ENCODE measurements at places on chromosomes 16 and 17.

GRCh38 chr16:29824589-29825144 is 4.4 kb downstream of the MVP start:
- DNase-seq = no peak

- no peak for DNase-seq
These were observed 12.8 kb downstream of the GPR179 start for GRCh38 chr17:38330941-38331411.

DNA sequence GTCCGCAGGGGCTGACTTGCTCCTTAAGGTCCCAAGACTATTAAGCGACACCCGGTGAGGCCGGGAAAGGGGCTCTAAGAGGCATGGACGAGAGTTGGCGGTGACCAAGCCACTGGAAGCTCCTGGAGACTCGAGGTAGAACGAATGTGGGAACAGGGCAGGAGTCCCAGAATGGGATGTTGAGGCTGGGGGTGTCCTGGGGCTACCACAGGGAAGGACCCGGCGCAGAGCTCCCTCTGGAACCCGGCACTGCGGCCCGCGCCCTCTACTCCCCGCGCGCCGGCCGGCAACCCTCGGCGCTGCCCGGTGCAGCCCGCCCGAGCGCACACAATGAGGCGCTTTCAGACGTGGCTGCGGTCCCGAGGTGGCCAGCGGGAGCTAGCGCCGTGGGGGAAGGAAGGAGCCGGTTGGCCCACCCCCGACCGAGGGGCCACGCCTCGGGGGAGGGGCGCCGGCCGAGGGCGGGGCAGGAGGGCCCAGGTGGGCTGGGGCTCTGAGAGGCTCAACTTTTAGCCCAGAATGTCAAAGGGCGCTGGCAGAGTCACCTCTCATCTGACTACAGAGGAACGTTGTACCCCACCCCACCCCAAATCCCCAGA is at the start of gene CHST6:
CHST6 (minus strand) TSS at position 366 of the 599 bp plus-strand sequence. CDS start 15,613 bp downstream, outside the sequence.
- DNase-seq = no peak

DNA sequence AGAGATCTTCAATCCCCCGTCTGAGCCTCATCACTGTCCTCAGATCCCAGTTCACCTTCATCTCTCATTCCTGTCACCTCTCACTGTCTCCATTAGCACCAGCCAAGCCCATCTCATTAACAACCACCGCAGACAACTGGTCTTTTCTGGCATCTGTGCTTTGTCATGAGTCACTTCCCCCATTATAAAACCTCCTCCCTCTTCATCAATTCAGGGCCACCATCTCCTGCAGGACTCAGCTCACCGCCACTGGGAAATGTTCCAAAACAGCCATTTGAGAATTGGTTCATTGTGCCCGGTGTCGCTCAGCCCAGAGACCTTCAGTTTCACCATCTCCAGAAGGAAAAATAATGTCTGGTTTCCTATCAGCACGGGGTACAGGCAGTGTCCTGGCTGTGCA is 56.9 kb upstream of the TEKT3 start:
- DNase-seq = no peak

DNA sequence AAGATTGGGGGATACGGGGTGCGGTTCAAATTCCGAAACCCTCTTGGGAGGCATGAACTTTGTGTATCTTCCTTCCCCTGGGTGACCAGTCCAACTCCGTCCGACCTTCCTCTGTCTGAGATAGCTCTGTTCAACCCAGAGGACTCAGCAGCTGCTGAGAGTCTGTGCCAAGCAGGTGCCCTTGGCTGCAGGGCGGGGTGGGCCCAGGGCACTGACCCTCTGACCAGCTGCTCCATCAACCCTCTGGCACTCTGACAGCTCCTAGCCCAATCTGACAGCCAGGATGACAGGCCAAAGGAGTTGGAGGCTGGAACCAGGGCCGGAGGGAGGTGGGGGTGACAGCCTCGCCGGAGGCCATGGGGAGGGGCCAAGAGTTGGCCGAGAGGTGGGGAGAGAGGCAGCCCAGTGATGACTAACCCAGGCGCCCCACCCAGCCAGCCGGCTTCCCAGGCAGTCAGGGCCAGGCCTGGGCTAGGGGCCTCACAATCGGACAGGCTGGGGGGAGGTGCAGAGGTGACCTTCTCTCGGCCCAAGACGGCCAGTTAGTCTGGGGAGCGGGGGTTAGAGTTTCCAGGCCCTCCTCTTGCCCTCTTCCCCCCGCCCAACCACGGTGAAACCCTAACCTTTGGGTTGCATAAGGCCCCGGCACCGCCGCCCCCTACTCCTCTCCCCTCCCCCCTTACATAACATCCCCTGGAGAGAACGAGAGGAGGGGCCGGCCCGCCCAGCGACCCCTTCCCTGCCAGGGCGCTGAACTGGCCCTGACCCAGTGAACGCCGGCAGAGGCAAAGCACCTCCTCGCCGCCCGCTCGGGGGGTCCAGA is 5.0 kb upstream of the TLCD2 start:
- DNase-seq = no peak

DNA sequence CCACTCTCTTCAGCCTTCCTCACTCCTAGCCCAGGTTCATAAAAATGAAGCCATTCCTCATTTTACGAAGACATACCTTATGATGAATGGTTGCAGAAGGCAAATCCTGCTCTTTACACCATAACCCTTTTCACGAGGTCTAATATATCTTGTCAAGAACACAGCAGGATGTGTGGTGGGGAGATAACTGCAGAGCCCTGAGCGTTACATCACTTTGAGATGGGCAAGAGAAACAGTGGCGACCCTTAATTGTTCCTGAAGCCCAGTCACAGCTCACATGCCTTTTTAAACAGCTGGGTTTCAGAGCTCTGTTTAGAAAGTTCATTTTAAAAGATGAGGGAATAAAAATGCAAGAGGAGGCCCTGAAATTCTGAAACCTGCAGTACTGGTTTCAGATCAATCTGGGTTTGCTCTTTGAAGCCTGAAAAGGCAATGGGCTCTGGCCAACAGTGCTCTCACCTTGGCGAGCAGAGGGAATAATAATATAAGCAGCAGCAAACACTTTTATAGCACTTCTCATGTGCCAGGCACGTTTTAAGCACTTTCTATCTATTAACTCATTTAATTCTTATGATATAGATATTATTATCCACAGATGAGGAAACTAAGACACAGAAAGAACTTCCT is 2.9 kb downstream of the FAM117A start:
- DNase-seq = no peak

DNA sequence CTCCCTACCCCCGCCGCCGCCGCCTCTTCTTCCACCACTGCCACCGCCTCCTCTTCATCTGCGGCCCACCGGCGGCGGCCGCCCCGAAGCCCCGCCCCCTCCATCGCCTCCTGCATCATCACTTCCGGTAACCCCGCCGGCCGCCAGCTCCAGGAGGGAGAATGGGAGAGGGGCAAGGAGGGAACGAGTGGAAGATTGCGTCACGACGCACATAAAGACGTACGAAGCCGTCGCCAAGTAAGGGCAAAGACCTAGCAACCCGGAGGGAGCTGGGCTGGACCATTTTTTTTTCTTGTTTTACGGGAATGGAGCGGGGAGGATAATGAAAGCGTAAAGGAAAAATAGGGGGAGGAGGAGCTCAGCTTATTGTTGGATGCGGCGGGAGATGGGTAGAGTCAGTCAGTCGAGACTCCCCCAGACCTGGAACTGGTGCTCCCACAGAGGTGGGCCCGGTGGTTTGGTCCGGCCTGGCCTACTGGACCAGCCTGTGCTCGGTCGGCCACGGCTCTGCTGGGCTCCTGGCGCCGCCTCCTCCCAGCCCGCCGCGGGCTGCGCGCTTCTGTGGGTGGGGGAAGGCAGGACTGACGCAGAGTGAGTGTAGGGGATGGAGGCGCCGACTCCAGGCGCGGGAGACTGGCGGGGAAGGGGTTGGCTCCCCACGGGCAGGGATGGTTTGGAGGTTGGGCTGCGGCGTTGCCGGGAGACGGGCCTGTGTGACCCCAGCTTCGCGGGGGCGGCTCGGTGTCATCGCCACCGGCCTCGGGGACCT is at the start of the genes DCUN1D3 and LYRM1:
DCUN1D3 (minus strand) TSS at position 60 of the 769 bp plus-strand sequence. CDS start 37,820 bp downstream, outside the sequence.
LYRM1 (plus strand) TSS at position 473 of the 769 bp plus-strand sequence. CDS start 14,785 bp downstream, outside the sequence.
- DNase-seq = peak; percentile 89

DNA sequence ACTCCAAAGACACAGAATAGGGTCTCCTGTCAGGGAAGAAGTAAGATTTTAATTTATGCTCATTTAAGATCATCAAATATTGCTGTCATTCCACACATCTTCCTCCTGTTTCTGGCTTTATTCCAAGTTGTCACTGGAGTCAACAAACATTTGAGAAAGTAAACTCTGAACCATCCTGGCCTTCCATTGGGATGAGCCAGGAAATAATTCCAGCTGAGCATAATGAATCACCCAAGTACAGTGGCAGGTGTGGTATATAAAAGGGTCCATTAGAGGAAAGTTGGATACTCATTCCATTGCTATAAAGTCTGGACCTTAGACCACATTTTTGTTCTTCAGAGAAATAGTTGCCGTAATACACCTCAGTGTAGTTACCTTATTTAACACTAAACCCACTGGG is 246.1 kb downstream of the SLC39A11 start:
- no peak for DNase-seq

GRCh38 chr17:83186226-83186625 is 106.8 kb downstream of the METRNL start:
- no peak for DNase-seq

DNA sequence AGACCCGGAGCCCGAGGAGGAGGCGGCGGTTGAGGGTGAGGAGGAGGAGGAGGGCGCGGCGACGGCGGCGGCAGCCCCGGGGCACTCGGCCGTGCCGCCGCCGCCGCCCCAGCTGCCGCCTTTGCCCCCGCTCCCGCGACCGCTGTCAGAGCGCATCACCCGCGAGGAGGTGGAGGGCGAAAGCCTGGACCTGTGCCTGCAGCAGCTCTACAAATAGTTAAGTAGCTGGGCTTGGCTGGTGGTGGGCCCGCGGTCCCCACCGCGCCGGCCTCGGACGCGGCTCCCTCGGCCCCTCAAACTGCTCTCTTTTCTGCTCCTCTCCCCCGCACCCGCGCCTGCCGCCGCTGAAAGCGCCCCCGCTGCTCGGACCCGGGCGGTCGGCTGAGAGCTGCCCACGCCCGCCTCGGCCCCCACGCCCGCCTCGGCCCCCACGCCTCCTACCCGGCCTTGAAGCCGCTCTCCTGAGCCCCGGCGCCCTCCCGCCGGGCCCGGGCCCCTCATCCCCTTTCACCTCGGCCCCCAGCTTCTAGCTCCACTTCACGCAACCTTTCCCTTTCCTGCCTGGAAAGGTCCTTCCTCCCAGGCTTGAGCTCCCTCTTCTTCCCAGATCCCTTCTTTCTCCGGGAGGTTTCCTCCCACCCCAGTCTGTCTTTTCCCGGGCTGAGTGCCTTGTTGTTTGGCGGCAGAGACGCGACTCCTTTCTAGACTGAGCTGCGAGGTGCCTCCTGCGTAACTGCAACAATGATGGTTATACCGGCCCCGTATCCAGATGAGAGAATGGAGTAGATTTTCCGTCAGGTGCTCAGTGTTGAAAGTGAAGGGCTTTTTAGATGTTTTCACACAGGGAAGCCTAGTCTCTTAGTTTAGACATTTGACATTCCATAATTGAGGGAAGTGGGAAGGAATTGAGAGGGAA is 850 bp downstream of the PPM1E start:
- no peak for DNase-seq

DNA sequence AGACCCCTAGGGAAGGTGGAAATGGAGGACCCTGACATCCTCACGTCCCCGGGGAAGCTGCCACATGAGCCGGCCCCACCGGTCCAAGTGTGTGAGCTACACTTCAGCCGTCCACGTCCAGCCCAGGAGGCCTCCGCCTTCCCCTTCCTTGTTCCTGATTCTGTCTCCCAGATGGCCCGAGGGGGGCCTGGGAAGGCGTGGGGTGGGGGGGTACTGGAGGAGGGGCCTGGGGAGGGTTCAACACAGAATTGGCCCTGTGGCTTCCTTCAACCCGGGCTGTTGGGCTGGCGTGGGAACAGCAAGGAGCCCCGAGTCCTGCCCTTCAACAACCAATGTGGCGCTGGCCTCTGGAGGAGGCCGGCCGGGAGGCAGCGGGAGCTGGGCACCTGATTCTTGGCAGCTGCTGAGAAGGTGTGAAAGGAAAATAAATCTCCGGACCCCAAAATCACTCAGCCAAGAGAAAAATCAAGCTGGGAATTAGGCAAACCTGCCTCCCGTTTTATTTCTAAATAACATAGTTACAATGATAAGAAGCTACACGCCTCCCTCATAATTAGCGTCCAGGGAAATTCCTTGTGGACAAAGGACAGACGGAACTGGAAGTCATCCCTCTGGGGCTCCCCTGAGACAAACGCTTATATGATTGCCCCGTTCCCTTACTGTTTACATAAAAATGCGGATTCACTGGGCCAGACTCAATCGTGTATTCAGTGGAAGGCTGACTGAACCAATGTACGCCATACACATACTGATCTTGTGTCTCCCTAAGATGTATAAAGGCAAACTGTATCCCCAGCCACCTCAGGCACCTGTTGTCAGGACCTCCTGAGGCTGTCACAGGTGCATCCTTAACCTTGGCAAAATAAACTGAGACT is 1.8 kb upstream of the APRT start:
- no peak for DNase-seq

DNA sequence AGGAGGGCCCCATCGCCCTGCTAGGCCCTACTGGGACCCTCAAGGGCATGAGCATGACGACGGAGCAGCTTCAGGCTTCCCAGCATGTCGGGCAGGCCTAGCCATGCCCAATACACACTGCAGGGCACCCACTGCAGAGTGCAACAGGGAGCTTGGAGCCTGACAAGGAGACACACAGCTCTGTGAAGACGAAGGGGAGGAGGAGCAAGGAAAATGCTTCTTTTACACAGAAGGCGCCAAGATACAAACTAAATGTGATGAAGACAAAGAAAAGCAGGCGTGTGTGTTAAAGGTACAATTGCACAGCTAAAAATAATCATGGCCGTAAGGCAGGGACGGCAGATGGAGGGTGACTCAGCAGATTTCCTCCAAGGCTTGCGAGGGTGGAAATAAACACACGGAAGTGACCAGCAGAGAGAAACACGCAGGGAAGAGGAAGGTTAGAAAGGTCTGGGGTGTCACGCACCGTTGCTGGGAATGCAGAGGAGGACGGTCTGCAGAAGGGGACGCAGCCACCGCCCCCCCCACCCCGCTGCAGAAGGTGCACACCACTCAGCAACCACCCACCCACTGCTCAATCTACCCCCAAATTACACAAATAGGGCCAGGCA is 108.5 kb downstream of the ZNF778 start:
- no peak for DNase-seq

DNA sequence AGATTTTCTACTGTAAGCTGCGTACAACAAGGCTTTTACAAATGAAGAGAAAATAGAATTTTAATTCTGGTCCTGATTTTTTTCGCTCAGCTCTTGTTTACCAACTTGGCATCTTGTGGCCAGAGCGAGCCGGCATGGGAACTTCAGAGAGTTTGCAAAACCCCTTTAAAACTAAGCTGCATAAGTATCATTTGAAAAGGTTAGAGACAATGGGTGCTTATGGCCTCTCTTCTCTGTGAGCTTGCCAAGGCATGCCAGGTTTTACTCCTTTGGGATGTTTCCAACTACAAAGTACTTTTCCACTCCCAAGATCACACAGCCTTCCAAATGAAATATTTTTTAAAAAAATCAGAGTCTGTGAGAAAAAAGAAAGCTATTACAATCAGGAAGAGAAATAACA is 62.4 kb upstream of the FA2H start:
- DNase-seq = no peak

Measured in NCI-H187 (cell line).